ENCODE measurements at places on chromosomes 16 and 17. TPM values are rescaled to one million over a fixed set of nuclear protein-coding genes. Genes with fewer than 3 reads are reported as not detected.

The PYDC1 gene
- not detected for total RNA-seq

The RPUSD1 gene
- total RNA-seq = 27.5 TPM

The SCNN1G gene
- 10.8 TPM for total RNA-seq

The PSMC5 gene
- total RNA-seq = 87.1 TPM

The AARS1 gene
- total RNA-seq = 38.8 TPM

The RNU2-1 gene
- total RNA-seq = not detected

The PMFBP1 gene
- total RNA-seq = 1.1 TPM

The ZNF205 gene
- total RNA-seq = 9.7 TPM

The SULT1A4 gene
- 2.9 TPM for total RNA-seq

The HP gene
- total RNA-seq = not detected

The ICAM2 gene
- total RNA-seq = not detected

GRCh38 chr16:50316848-50317630, 50.7 kb downstream of the ADCY7 start:
- no peaks in the 10 kb centered on the region for H3K27me3 ChIP-seq
- H3K27ac ChIP-seq = no peak overlapping the region
- peaks cover 46% of the 10 kb centered on the region for H3K36me3 ChIP-seq
- no peak for DNase-seq
- no peak overlapping the region for H3K4me3 ChIP-seq

- H3K4me1 ChIP-seq = peaks cover 29% of the 10 kb centered on the region
- H3K4me3 ChIP-seq = peak overlapping the region; percentile 49
- H3K36me3 ChIP-seq = no peaks in the 10 kb centered on the region
- peak overlapping the region; percentile 57 for H3K27ac ChIP-seq
- H3K27me3 ChIP-seq = peaks cover 4% of the 10 kb centered on the region
Observed at GRCh38 chr17:4497101-4497824, 1.4 kb upstream of the SPNS2 start.

DNA sequence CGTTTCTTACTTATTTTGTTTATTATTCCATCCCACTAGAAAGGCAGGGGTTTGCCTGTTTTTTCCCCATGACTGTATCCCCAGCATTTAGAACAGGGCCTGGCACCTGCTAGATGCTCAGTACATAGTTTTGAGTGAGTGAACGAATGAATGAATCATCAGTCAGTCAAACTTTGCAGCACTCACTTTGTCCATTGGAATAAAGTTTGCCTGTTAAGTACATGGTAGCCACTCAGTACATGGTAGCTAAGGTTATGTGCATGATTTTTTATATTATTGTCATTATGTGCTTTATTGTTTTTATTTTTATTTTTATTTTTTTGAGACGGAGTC, 88.5 kb downstream of the CMIP start:
- H3K4me1 ChIP-seq = peaks cover 36% of the 10 kb centered on the region
- no peak for DNase-seq
- H3K27ac ChIP-seq = no peak overlapping the region

GRCh38 chr16:31301708-31302400, 42.1 kb downstream of the ITGAM start:
- no peaks in the 10 kb centered on the region for H3K36me3 ChIP-seq
- H3K4me1 ChIP-seq = no peaks in the 10 kb centered on the region
- H3K27ac ChIP-seq = no peak overlapping the region
- H3K4me3 ChIP-seq = no peak overlapping the region
- no peaks in the 10 kb centered on the region for H3K27me3 ChIP-seq
- DNase-seq = no peak

- no peak for DNase-seq
- peaks cover 4% of the 10 kb centered on the region for H3K27me3 ChIP-seq
- H3K4me1 ChIP-seq = no peaks in the 10 kb centered on the region
- no peak overlapping the region for H3K27ac ChIP-seq
- H3K4me3 ChIP-seq = no peak overlapping the region
Observed at GRCh38 chr16:49048557-49048956, 233.1 kb downstream of the CBLN1 start.

GRCh38 chr16:49542391-49542891, 168.8 kb downstream of the C16orf78 start:
- no peaks in the 10 kb centered on the region for H3K36me3 ChIP-seq
- DNase-seq = no peak
- no peak overlapping the region for H3K4me3 ChIP-seq
- H3K27me3 ChIP-seq = no peaks in the 10 kb centered on the region
- no peaks in the 10 kb centered on the region for H3K4me1 ChIP-seq

DNA sequence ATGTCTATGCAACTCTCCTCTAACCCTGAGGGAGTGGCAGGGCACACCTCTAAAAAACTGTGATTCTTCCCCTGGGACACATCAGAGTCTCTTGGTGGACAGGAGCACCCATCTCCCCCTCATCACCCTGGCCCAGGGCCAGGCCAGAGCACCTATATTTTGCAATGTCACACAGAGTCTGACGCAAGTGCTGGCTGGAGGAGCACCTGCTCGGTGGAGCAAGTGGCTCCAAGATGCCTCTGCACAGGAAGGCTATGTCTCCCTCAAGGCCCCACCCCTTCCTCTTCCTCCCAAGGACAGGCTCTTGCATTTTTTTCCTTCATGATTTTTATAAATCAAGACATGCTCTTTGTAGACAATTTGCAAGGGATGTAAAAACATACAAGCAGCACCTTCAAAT, 13.3 kb downstream of the SNN start:
- peak overlapping the region; percentile 35 for H3K27ac ChIP-seq
- no peak overlapping the region for H3K4me3 ChIP-seq
- peaks cover 8% of the 10 kb centered on the region for H3K36me3 ChIP-seq

DNA sequence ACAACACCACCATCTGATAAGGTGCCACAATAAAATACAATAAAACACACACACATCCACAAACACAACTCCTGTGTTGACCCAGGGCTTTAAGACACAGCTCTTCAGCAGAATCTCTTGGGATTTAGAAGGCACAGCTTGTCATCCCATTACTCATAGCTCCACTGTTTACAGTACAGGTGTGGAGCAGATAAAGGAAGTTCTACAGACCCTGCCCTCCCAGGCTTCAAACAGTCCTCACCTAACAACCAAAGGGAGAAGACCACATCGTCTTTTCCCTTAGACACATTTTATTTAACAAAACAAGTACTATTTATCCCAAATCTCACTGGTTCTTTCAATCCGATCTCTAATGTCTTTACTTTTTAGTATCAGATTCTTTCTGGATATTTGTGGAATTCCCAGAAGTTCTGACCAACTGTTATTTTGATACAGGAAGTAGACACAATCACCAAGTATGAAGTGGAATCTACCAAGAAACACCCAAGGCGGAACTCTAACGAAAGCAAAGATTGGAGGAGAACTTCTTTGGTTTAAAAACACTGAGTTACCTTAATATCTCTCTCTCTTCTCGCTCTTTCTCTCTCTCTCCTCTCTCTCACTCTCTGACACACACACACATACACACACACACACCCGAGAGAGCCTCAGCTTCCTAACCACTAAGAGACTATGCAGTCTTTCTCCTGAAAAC, 46.1 kb downstream of the CYTH1 start:
- DNase-seq = no peak
- H3K4me3 ChIP-seq = peak overlapping the region; percentile 47
- H3K4me1 ChIP-seq = peaks cover 72% of the 10 kb centered on the region
- H3K27ac ChIP-seq = peak overlapping the region; percentile 90
- peaks cover 4% of the 10 kb centered on the region for H3K36me3 ChIP-seq

GRCh38 chr16:67481561-67482232, 740 bp upstream of the ATP6V0D1 start:
- H3K27me3 ChIP-seq = no peaks in the 10 kb centered on the region
- peak overlapping the region; percentile 80 for H3K4me3 ChIP-seq
- peaks cover 38% of the 10 kb centered on the region for H3K4me1 ChIP-seq
- no peak for DNase-seq

GRCh38 chr17:38921756-38922411, 3.5 kb upstream of the LASP1NB start:
- peaks cover 35% of the 10 kb centered on the region for H3K4me1 ChIP-seq
- peak overlapping the region; percentile 48 for H3K27ac ChIP-seq
- no peak for DNase-seq
- peaks cover 28% of the 10 kb centered on the region for H3K36me3 ChIP-seq
- H3K4me3 ChIP-seq = no peak overlapping the region

GRCh38 chr17:10927712-10928111, 89.8 kb upstream of the PIRT start:
- no peak overlapping the region for H3K27ac ChIP-seq
- no peak overlapping the region for H3K4me3 ChIP-seq
- no peaks in the 10 kb centered on the region for H3K4me1 ChIP-seq
- no peak for DNase-seq
- H3K27me3 ChIP-seq = no peaks in the 10 kb centered on the region
- no peaks in the 10 kb centered on the region for H3K36me3 ChIP-seq

GRCh38 chr16:50681021-50681885, at the start of gene SNX20:
SNX20 (minus strand) TSS chr16:50681312; CDS start chr16:50677526, 3,786 bp downstream.
- no peaks in the 10 kb centered on the region for H3K36me3 ChIP-seq
- H3K4me1 ChIP-seq = no peaks in the 10 kb centered on the region
- peak within 1 kb of the TSS; percentile 73 for H3K27ac ChIP-seq
- H3K27me3 ChIP-seq = no peaks in the 10 kb centered on the region

DNA sequence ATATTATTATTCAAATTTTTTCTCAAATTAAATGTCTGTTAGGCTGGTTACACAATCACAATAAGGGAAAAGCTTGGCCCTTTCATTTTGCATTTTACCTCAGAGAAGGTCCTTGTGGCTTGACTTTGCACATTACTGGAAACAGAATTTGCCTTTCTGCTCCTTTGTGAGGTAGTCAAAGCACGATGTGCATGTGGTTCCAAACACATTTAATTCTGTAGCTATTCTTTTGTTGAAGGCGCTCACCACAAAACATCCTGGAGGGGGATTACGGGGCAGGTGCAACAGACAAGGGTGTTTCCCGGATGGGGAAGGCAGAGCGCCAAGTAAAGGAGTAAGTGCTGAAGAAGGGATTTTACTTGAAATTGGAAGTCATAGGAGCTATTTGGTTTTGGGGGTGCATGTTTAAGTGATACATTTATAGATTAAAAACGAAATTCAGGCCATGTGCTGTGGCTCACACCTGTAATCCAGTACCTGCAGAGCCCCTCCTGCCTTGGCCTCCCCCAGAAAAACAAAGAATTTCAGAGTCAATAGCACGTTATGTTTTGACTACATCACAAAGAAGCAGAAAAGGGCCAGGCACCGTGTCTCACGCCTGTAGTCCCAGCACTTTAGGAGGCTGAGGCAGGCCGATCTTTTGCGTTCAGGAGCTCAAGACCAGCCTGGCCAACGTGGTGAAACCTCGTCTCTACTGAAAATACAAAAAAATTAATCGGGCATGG, 31.2 kb upstream of the TENT4B start:
- H3K27me3 ChIP-seq = no peaks in the 10 kb centered on the region
- DNase-seq = no peak
- no peak overlapping the region for H3K4me3 ChIP-seq
- H3K4me1 ChIP-seq = no peaks in the 10 kb centered on the region

- no peak overlapping the region for H3K4me3 ChIP-seq
- no peaks in the 10 kb centered on the region for H3K36me3 ChIP-seq
- no peak overlapping the region for H3K27ac ChIP-seq
- H3K27me3 ChIP-seq = no peaks in the 10 kb centered on the region
- DNase-seq = no peak
Observed at GRCh38 chr16:8655184-8655717, 19.2 kb upstream of the ABAT start.

DNA sequence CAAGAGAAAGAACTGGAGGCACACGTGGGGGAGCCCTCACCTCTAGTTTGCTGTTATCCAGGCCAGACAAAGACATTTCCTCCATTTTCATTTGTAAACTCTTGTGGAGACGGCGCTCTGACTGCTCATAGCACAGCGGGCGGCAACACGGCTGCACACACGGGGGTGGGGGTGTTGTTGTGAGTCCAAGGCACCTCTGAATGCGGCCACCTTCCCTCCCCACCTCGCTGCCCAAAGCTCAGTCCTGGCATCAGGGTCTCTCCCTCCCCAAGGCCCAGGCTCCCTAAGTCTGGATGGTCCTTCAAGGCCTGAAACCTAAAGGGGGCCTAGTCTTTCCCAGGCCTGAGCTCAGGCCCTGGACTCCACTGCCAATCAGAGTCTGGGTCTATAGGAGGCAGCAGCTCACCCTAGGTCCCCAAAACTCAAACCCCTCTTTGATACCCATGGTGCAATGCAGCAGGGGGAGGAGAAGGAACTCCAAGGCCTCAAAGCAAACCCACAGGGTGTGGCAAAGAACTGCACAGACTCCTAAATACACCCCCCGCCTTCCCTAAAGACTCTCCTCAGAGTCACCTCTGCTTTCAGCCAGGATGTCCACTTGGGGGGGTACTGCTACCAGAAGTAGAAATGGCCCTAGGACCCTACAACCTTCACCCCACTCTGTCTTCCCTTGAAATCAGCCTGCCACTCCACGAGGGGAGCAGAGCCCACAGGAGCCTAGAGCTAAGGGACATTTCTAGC, 1.5 kb downstream of the ATXN7L3 start:
- no peaks in the 10 kb centered on the region for H3K27me3 ChIP-seq
- peaks cover 36% of the 10 kb centered on the region for H3K36me3 ChIP-seq
- peak overlapping the region; percentile 96 for H3K27ac ChIP-seq

DNA sequence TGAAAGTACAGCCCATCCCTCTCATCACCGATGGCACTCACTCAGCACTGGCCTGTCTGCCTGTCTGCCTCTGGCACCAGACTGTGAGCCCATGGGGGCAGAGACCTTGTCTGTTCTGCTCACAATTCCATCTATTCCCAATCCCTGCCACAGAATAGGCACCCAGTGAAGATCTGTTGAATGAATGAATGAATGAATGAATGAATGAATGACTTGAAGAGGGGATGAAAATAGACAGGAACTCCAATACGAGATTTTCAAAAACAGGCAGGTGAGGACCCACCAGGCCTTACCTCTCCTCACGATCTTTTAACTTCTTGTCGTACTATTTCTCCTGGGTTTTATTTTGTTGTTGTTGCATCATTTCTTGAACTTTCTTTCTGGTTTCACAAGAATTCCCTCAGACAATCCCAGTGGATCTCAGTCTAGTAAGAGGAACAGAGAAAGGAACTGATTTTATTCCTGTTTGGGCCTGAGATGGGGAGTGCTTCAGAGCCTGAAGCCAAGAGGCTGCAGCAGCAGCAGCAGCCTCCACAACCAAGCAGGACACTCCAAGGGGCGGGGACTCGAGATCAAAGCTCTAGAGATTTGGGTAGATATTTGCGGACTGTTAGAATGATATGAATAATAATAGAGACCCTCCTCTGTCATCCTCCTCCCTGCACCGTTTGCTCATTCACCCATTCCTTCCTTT, 17.7 kb downstream of the KRT9 start:
- no peaks in the 10 kb centered on the region for H3K27me3 ChIP-seq
- no peaks in the 10 kb centered on the region for H3K36me3 ChIP-seq
- DNase-seq = no peak
- no peak overlapping the region for H3K27ac ChIP-seq
- peaks cover 4% of the 10 kb centered on the region for H3K4me1 ChIP-seq
- H3K4me3 ChIP-seq = no peak overlapping the region

- H3K36me3 ChIP-seq = no peaks in the 10 kb centered on the region
- H3K27me3 ChIP-seq = no peaks in the 10 kb centered on the region
- H3K4me1 ChIP-seq = peaks cover 58% of the 10 kb centered on the region
Observed at GRCh38 chr17:82101767-82102679, 4.0 kb upstream of the FASN start.

- H3K36me3 ChIP-seq = no peaks in the 10 kb centered on the region
- H3K4me1 ChIP-seq = no peaks in the 10 kb centered on the region
- no peak for DNase-seq
Observed at GRCh38 chr17:21535686-21536375, 156.5 kb upstream of the KCNJ18 start.
